Activated gamma-delta T cell (primary cell): ENCODE measurements at places on chromosomes 3 and 15.

DNA sequence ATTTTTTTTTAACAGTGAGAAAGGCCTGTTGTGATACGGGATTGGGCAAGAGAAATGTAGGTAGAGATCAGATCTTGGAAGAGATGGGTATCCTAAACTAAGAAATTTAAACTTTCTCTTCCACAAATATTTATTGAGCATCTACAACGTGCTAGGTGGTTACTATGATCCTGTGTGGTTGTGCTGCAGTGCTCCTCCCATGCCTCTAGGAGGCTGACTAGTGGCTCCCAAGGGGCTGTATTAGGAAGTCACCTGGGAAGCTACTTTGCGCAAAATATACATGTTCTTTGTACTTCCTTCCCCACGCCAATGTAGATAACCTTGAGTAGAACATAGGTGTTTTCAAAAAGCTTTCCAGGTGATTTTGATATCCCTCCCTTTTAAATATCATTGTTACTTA, 27.2 kb downstream of the USP3 start:
- no peak for DNase-seq

DNA sequence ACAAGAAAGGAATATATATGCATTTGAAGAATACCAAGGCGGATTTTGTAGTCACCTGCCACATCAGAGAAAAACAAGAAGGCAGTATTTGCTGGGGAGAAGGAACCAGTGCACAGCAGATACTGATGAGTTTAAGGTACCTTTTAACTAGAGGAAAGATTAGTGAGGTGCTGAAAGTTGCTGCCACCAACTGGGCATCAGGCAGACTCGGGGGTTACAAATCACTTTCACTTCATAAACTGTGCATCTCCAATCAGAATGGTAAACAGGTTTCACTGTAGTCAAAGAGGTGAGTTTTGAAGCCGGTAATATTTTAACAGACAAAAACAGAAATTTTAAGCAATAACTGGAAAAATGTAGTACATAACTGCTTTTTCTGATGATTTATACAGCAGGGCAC, 4.1 kb downstream of the FBN1 start:
- DNase-seq: no peak

DNA sequence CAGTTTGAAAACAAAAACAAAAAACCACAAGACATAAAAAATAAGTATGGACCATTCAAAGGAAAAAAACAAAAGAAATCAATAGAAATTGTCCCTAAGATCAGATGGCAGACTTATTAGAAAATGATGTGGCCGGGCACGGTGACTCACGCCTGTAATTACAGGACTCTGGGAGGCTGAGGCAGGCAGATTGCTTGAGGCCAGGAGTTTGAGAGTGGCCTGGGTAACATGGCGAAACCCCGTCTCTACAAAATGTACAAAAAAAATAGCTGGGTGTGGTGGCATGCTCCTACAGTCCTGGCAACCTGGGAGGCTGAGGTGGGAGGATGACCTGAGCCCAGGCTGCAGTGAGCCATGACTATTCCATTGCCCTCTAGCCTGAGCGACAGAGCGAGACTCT, 16.6 kb downstream of the SPCS1 start:
- no peak for DNase-seq

DNA sequence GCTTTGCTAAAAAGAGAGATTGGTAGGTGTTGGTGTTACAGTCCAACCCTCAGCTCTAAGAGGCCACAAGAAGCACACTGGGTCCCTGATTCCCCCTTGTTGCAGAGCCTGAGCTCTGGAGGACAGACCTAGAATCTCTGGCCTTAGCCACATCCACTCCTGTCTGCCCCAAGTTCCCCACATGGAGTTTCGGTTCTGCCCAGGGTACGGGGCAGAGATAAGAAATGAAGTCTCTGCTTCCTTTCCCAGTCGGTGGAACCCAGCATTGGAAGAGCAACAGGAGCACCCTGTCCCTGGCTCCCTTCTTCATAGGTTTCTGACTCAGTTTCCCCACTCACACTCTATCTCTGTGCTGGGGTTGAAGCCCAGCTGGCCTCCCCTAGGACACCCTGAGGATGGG, 13.2 kb downstream of the PRR23E start:
- no peak for DNase-seq

DNA sequence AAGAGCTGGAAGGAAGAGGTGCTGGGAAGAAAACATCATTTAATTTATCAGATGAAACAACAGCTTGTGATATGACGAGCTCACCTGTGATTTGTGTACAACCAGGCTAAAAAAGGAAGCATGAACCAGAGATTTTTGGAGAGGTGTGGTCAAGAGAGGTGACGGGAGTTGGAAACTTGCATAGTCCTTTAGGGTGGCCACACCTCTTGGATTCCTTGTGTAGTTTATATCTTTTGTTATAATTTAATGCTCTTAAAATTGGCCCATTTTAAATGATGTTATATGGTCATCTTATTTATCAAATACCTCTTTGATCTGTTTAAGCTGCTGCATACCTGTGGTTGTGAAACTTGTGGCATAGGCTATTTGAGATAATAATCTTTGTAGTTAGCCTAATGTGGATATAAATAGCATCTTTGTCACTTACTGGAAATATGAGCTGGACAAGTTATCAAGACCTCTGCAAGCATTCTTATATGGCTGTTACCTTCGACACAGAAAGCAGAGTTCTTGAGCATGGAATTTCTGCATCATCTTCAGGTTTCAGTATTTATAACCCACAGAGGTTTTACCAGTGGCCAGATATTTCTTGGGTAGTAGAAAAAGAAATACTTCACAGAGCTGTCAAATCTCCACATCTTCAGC, 49.1 kb downstream of the IL1RAP start:
- DNase-seq: no peak

GRCh38 chr3:126340943-126341754, 16.1 kb downstream of the KLF15 start:
- DNase-seq: no peak

DNA sequence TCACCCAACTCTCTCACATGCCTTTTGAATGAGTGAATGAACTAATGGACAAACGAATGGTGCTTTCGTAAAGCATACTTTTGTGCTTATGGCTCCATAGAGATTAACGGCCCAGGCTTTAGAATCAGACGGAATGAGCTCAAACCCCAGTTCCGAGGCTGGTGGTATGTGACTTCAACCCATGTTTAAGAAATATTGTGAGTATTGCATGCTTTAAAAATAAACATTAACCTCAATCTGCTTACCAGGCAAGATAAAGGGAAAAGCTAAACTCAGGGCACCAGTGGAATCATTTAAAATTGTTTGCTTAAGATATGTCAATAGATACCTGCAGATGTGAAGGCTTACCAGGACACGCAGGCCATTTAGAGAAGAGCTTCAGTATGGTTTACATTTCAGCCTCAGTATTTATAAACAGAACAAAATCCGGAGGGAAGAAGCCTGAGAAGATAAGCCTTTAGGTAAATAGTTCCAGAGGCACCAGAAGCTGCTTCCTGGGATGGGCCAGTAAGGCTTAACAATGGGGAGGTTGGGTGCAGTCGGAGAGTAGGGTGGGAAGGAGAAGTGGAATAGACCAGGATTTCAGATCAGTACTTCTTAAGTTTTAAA, 186.4 kb downstream of the ADAMTS9 start:
- DNase-seq: no peak

GRCh38 chr3:165852191-165852590, 15.0 kb upstream of the BCHE start:
- no peak for DNase-seq

DNA sequence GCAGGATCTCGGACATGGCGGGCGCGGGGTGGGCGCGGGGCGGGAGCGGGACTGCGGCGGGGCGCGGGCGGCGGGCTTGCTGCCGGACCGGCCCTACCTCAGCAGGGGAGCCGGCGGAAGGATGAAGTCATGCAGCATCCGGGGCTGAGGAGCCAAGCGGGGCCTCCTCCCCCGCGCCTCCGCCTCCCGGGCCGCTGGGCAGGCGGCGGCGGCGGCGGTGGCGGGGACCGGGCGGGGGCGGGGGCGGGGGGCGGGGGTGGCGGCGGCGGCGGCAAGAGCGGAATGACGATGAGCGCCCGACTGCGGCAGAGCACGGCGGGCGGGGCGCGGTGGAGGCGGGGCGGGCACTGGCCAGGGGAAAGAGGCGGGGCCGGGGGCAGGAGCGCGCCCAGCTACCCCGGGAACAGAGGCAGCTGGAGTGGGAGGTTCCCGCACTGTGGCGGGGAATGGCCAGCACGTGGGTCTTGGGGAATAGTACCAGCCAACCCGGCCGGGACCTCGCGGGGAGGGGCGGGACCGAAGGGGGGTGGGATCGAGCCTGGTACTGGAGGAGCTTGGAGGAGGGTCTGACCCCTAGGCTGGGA, at the start of gene CAMK2N2:
CAMK2N2 (minus strand) TSS at position 284 of the 584 bp plus-strand sequence; CDS start at position 16, 268 bp downstream.
- peak; percentile 59 for DNase-seq

DNA sequence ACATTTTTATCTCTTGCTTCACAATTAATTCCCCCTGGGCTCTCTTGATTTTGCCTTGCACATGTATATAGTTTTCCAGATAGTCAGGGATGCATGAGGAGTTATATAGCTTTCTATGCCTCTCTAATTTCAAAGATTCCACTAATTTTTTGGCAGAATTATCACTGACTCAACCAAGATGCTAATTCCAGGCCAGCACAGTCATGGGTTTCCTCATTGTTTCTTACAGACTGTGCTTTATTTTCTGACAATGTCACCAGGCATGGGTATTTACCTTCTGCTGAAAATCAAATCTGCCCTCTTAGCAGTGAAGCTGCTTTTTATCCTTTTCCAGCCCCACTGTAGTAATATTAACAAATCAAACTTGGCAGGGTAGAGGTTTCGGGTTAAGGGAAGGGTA, 1520.6 kb upstream of the CADM2 start:
- DNase-seq: no peak

GRCh38 chr3:47455806-47456452, 19.8 kb downstream of the SCAP start:
- no peak for DNase-seq

- no peak for DNase-seq
Observed at GRCh38 chr15:39230205-39230907, 350.5 kb upstream of the THBS1 start.

DNA sequence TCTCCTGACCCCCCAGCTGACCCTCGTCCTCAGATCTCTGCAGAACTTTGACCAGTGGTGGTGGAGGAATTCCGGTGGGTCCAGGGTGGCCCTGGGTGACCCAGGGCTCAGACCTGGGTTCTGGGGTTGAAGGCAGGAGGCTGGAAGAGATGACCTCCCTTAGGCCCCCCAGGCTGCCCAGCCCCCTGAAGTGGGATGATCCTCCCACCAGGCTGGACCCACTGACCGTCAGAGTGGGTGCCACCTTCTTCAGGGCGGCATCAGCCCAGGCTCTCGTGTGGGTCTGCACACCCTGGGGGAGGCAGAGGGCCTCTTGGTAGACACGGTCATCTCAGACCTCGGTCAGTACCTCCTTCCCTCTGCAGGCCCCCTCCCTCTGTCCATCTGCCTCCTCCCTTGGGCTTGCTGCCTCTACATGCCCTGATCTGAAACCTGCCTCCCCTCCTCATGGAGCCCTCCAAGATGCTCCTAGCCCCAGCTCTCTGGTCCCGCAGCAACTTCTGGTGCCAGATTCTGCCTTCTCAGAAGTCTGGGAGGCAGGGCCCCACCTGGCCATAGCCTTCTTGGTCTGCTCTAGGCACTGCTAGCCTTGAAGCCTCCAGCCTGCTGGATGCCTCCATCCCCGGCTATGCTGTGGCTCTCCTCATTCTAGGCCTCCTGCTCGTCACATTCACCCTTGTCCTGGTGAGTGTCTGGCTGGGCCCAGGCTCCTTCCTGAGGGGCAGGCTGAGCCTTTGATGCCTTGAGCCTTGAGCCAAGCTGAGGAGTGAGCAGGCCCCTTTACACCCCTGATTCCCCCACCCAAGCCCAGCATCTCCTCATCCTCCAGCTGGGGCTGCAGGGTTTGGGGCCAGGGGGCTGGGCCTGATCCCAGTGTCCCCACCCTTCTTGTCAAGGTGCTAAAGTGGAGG, 49.1 kb upstream of the CSPG4 start:
- no peak for DNase-seq

GRCh38 chr15:73956743-73957135, 30.5 kb downstream of the LOXL1 start:
- no peak for DNase-seq

DNA sequence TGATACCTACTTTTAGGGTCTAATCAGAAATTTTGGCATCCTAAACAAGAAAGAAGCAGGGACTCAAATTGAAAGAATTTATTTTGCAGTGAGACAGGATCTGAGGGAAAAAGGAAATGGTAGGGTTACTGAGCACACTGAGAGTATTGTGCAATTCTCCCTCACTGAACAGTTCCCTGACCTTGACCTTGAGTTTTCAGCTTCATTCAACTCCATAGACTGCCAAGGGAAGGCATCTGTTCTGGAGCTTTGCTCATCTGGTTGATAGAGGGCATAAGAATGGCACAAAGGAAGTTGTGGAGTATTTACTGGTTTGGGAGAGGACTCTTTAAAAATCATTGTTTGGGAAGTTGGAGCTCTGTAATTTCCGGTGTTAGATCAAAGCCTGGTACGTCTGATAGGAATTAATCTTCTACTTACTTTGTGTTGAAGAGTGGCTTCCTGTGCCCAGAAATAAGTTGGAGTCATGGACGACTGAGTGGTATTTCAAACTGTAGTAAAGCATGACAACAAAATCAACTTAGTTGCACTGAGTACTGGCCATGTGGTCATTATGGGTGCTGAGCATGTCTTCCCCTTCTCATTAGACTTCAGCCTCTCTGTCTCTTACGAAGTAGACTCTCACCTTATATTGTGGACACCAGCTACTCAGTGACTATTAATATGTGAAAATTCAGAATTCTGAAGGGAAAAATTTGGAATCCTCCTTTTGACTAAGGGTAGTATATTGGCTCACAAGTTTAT, 40.8 kb downstream of the CLDN1 start:
- DNase-seq: no peak

GRCh38 chr3:37256447-37256846, 82.1 kb upstream of the LRRFIP2 start:
- no peak for DNase-seq

- no peak for DNase-seq
Observed at GRCh38 chr3:167998253-167998652, 97.5 kb downstream of the GOLIM4 start.

DNA sequence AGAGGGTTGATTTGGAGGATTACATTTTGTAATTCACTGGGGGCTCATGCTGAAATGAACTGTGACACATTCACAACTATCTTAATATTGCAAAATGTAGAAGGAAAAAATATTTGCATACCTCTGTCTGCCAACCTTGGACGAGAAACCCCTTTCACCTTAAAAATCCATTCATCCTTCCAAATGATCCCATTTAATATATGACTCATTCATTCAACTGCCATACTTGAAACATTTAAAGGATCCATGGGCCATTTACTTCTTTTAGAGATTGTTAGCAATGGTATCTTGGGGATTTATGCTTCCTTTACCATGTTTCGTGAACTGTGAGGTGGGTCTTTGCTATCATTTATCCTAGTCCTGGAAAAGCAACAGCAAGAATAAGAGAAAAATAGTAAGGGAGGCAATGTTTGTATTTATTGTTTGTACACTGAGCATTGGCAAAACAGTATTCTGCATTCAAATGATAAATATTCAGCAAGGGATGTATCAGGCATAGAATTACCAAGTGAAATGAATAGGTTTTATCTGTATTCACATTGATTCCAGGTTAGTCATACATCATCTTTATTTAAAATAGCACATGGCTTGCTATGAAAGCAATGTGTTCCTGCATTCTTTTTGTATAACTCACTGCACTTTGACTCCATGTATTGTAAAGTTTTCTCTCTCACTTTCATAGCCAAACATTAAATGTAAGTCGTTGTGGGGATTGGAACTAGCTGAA, 378.1 kb downstream of the NSUN3 start:
- no peak for DNase-seq

GRCh38 chr3:193768070-193768394, 175.0 kb downstream of the OPA1 start:
- DNase-seq: no peak
